ENCODE measurements at places on chromosomes 6 and 20.
A peak's percentile ranks its signal among the peaks of the same experiment; 100 is the strongest.

- DNase-seq = no peak
These were observed 4.9 kb upstream of the TRIM39 start for GRCh38 chr6:30321692-30322388.

GRCh38 chr20:41155261-41155660, 17.9 kb downstream of the PLCG1 start:
- no peak for DNase-seq

- DNase-seq = no peak
These were observed 122.1 kb upstream of the BCLAF1 start for GRCh38 chr6:136411453-136412354.

DNA sequence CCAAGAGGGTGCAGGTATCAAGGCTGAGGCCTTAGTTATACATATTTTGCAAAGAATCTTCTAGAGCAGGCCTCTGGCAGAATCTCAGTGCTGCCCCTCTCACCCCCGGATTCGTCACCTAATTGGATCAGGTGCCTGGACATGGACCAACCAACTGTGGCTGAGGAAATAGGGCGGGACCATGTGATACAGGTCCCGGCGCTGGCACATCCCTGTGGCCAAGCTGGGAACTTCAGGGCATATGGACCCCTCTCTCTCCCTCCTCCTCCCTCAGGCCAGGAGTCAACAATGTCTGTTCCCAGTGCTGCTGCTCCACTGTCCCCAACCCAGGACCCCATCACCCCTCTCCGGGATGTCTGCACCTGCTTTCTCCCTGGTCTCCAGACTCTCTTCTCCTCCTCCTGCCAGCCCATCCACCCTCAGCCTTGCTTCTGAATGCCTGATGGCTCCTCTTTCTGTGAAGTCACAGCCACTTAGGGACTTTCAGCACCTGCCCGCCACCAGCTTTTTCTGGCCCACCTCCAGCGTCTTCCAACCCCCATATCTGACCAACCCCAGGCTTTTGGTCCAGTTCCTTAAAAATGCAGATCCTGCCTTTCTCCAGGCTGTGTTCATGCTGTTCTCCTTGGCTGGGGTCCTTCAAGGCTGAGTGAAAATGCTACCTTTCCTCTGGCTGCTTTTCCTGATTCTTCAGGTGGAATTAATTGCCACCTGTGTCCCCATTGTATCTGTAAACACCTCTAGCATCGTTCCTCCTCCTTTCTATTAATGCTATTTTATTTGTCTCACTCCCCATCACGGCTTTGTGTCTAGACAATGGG, 19.0 kb upstream of the MLN start:
- peak; percentile 9 for DNase-seq

- no peak for DNase-seq
These were observed 47.2 kb upstream of the CCN2 start for GRCh38 chr6:131998255-131998982.

GRCh38 chr6:35640017-35640664, 48.6 kb downstream of the FKBP5 start:
- no peak for DNase-seq

GRCh38 chr20:51391926-51392325, 150.6 kb downstream of the NFATC2 start:
- no peak for DNase-seq

- no peak for DNase-seq
These were observed 228.9 kb downstream of the ALDH8A1 start for GRCh38 chr6:134721060-134721405.

- no peak for DNase-seq
These were observed 283.7 kb upstream of the SOX4 start for GRCh38 chr6:21309807-21310221.

DNA sequence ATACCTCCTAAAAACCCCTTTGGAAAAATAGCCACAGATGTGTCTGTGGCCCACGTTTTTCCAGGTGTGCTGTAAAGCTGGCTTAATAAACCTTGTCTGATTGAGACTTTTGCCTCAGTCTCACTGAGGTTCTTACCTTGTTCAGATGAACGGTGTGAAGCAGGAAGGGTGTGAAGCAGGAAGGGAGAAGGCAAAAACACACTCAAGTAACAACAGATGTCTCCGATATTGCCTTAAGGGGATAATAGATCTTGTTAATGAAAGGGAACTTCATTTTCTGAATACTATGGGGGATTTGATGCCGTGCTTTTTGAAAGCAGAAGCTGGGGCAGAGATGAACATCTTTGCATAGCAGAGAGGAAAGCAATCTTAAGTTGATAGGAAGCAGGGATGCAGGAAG, 37.8 kb downstream of the EDN1 start:
- no peak for DNase-seq

- no peak for DNase-seq
These were observed 39.0 kb downstream of the TPD52L1 start for GRCh38 chr6:125192610-125192930.

DNA sequence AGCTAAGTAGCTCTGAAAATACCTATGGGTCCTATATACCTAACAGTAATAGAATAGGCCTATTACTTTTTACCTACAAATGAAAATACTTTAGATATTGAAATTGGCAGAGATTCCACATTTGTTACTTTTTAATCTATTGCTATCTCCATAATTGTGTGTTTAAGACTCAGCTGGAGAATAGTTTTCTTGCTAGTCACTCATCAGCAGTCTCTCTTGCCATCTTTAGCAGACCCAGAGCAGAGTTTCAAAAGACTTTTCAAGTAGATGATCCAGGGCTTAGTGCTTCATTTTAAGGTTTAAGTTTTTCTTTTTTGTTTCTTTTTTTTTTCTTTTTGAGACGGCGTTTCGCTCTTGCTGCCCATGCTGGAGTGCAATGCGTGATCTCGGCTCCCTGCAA, 12.9 kb downstream of the ANKS1A start:
- DNase-seq = no peak

DNA sequence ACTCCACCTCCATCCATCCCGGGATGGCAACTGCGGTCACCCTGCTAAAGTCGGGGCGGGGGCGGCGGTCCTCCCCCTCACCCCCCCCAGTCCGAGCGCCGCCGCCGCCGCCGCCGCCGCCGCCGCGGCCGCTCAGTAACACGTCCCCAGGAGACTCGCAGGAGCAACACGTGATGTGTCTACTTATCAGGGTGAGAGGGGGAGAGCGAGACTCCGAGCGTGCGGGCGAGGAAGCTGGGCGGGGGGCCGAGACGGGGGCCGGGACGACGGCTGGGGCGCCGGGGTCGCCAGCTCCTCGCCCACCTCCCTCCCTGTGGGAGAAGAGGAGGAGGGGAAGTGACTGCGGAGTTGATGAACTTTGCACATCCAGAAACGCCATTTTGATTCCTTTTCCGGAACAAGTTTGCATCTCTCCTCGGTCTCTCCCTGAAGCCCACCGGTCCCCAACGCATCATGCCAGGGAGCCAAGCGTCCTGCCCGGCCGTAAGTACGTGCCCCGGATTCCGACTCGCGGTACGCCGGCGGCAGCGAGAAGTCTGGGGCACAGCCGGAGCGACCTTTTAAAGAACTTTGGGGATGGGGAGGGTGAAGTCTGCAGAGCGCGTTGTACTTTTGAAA, at the start of gene RREB1:
RREB1 (plus strand) TSS at position 384 of the 618 bp plus-strand sequence. CDS start 73,951 bp downstream, outside the sequence.
- peak; percentile 77 for DNase-seq

DNA sequence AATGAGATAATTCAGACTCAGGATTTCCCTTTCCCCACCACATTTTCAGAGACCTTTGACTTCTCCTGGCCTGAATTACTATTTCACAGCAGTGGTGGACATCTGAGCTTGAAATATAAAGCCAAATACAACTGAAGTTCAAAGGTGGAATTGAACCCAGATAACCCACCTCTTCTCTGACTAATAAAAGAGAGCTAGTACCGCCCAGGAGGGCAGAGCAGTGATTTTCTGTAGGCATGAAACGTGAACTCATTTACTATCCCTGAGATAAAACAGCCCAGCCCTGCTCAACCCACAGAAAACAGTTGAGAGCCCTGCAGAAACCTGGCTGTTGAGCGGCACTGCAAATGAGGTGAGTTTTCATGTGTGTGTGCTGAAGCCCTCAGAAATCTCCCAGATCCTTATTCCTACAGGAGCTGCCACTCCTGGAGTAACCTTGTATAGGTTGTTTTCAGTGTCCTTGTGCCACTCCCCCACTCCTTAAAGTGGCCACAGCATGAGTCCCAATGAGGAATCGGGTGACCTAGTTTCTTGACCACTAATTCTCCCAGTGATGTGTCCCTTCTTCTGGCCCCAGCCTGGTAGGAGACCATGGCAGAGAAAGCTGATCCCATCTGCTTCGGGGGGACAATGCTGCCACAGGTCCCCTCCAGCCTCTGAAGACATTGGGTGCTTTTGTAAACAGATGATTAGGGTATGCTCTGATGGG, 99.2 kb downstream of the NOL4L start:
- no peak for DNase-seq

DNA sequence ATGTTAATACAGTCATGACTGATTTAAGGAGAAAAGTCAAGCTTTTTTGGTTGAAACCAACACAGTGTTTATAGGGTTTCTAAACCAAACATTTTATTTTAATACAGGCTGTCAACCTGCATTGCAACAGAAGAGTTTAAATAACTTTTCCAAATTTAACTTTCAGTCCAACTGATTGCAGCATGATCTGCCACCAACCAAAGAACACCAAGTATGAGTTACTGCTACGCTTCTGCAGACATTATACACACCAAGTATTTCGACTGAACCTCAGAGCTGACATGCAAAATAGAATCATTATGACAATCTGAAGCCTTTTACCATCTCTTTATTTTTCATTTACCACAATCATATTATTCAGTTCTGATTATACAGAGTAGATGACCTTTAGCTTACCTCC, 151.2 kb upstream of the DST start:
- DNase-seq = no peak

GRCh38 chr6:34969662-34970265, 80.7 kb downstream of the ANKS1A start:
- DNase-seq = no peak

DNA sequence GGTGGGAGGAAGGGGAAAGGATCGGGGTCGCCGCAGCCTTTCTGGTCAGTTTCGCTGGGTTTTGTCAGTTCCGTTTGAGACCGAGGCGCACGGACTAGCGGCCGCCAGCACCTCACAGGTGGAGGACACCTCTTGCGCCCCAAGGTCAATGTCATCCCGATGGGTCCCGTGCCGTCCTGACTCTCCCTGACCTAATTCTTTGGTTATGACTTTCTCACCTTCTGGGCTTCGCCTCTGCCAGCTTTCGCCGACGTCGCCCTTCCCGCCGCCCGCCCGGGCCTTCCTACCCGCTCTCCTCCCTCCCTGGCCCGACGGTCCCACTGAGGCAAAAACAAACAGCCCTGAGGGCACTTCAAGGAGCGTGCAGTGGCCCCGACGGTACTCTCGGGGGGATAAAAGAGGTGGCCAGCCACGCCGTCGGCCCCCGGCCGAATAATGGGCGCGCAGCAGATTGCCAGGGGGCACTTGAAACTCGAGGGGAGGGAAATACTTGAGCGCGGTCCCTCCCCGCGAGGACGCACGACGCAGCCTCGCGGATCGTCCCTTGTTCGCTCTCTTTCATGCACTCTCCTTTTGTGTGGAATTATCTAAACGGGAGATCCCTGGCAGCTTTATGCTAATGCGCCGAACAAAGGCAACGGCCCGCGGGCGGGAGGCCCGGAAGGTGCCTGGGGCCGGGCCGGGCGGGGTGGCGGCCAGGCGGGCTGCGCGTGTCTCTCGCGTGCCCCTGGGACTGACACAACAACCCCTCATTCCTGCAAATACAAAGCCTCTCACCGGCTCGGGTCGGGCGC, 3.9 kb upstream of the INSM1 start:
- peak; percentile 30 for DNase-seq

- no peak for DNase-seq
These were observed 115.8 kb downstream of the TBC1D7 start for GRCh38 chr6:13212538-13212937.

DNA sequence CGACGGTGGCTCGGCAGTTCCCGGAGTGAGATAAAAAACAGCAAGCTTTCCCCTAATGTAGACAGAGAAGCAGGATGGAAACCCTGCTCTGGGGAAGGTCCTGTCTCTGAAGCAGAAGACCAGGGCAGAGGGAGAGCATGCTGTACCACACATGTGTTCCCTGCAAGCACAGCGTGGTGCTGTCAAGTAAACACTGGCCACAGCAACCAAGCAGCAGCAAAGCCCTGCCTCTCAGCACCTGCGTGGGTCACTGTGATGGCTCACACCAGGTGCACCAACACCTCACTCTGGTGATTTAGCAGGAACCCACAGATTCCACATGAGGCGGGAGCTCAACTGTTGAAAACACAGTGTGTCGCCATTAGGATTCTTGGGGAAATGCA, 65.2 kb upstream of the TXNDC5 start:
- DNase-seq = no peak

GRCh38 chr6:118335325-118335816, 212.7 kb upstream of the PLN start:
- no peak for DNase-seq

Data from stimulated activated CD4-positive, alpha-beta T cell treated with anti-CD3 and anti-CD28 coated beads, Interleukin-15, amount 100 ng/mL, for 24 hours (primary cell).